ENCODE measurements at places on chromosomes 6 and 20.

DNA sequence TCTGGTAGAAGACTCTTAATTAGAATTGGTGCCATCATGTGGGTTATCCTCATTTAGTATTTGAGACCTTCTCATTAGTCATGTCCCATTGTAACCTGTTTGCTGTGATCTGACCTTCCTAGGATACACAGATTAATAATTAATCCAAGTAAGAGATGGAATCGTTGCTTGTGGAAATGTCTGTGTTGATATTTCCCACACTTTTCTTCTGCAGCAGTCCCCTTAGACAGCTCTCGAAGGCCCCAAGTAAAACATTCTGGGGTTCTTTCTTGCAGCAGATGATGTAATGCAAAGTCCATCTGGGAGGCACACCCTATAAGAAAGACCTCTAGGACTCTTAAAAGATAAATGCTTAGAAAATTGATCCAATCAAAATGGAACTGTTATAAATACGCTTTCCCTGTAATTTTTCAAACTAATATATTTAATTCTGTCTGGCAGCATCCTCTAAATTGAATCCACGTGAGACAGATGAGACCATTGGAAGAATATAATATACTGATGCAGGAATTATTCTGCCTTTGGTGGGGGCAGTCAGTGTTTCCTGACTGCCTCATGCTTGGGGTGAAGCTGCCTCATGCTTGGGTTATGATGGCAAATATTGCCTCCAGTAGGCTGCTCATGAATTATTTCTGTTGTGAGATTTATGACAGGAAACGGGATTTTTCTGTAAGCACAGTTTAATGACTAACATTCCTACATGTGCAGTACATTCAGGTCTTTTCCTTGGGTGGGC lies 54.5 kb upstream of the ARMC2 start:
- H3K27me3 ChIP-seq = no peaks in the 10 kb centered on the region
- DNase-seq = no peak
- no peak overlapping the region for H3K4me3 ChIP-seq
- H3K4me1 ChIP-seq = peaks cover 14% of the 10 kb centered on the region

DNA sequence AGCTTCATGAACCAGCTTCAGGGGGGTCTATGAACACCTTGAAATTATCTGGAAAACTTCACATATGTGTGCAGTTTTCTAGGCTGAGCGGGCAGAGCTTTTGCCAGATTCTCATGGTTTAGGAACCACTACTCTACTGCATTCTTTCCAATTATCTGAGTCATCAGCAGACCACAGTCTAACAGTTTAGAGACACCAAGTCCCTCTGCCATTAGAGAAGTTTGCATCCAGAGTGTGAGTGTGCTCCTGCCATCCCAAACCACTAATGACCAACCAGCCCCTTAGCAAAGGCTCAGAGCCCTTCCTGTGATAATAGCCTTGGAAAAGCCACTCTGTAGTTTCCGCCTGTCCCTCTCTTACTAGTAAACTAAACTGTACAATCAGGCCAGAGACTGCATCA lies 96.8 kb downstream of the PHACTR1 start:
- H3K36me3 ChIP-seq = no peaks in the 10 kb centered on the region
- H3K27ac ChIP-seq = no peak overlapping the region
- H3K4me1 ChIP-seq = no peaks in the 10 kb centered on the region
- no peaks in the 10 kb centered on the region for H3K27me3 ChIP-seq
- DNase-seq = no peak

DNA sequence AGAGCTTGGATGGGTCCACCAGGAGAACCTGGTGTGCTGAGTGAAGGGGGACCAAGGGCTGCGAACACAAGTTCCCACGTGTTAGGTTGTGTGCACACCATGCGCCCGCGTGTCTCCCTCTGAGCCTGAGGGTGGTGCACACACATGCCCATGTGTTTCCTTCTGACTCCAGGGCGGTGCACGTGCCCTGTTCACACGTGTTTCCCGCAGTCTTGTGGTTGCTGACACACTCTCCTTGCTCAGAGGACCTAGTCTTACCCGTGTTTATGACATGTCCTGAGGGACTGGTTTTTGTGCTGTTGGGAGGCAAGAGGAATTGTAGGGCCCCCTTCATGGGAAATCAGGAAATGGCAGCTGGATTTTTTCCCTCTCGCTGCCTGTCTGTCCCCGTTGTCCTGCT lies 36.3 kb upstream of the PCMTD2 start:
- DNase-seq = no peak
- no peaks in the 10 kb centered on the region for H3K27me3 ChIP-seq
- peaks cover 11% of the 10 kb centered on the region for H3K4me1 ChIP-seq
- H3K4me3 ChIP-seq = no peak overlapping the region
- H3K36me3 ChIP-seq = no peaks in the 10 kb centered on the region
- no peak overlapping the region for H3K27ac ChIP-seq

DNA sequence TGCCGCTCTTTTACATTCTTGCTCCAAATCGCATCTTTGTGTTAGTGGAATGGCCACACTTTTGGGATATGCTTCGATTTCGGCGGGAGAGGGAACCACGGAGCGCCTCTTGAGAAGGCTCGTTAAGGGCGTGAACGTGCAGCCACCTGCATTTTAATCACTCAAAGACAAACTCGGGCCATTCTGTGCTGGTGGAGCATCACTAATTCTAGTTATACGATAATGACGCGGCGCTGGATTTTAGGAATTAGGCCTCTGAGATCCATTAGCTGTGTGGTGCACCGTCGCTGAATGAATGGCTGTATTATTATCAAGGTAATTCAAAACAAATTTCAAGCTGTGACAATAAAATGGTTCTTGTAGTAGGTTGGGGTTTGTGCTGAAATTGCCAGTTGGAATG lies 305.6 kb downstream of the CDH4 start:
- DNase-seq = no peak
- H3K27me3 ChIP-seq = peaks cover 4% of the 10 kb centered on the region
- no peaks in the 10 kb centered on the region for H3K36me3 ChIP-seq
- H3K4me3 ChIP-seq = no peak overlapping the region
- H3K4me1 ChIP-seq = no peaks in the 10 kb centered on the region
- no peak overlapping the region for H3K27ac ChIP-seq

Measured in activated naive CD8-positive, alpha-beta T cell treated with anti-CD3 and anti-CD28 coated beads for 36 hours (primary cell).